ENCODE measurements at places on chromosomes 4 and X.

DNA sequence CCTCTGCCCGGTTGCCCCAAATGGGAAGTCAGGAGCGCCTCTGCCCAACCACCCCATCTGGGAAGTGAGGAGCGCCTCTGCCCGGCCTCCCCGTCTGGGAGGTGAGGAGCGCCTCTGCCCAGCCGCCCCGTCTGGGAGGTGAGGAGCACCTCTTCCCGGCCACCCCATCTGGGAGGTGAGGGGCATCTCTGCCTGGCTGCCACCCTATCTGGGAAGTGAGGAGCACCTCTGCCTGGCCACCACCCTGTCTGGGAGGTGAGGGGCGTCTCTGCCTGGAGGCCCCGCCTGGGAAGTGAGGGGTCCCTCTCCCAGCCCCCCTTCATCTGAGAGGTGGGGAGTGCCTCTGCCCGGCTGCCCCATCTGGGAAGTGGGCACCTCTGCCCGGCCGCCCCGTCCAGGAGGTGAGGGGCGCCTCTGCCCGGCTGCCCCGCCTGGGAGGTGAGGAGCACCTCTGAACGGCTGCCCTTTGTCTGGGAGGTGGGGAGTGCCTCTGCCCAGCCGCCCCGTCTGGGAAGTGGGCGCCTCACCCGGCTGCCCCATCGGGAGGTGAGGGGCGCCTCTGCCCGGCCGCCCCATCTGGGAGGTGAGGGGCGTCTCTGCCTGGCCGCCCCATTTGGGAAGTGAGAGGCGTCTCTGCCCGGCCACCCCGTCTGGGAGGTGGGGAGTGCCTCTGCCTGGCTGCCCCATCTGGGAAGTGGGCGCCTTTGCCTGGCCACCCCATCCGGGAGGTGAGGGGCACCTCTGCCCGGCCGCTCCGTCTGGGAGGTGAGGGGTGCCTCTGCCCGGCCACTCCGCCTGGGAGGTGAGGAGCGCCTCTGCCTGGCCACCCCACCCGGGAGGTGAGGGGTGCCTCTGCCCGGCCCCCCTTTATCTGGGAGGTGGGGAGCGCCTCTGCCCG is 10.6 kb downstream of the PABPC1L2A start:
- no peak for DNase-seq
- H3K36me3 ChIP-seq, result no peaks in the 10 kb centered on the region
- no peaks in the 10 kb centered on the region for H3K27me3 ChIP-seq
- no peak overlapping the region for H3K27ac ChIP-seq
- H3K4me3 ChIP-seq, result no peak overlapping the region
- no peaks in the 10 kb centered on the region for H3K4me1 ChIP-seq

- peaks cover 11% of the 10 kb centered on the region for H3K4me1 ChIP-seq
- peak overlapping the region; percentile 93 for H3K27ac ChIP-seq
- H3K27me3 ChIP-seq, result no peaks in the 10 kb centered on the region
- peak overlapping the region; percentile 63 for H3K4me3 ChIP-seq
Measured at GRCh38 chrX:48540028-48540375, 488 bp downstream of the TBC1D25 start.

GRCh38 chr4:114603497-114603896 is 4.9 kb downstream of the UGT8 start:
- no peak for DNase-seq
- H3K4me1 ChIP-seq, result peaks cover 11% of the 10 kb centered on the region
- H3K27ac ChIP-seq, result no peak overlapping the region

- H3K27ac ChIP-seq, result peak overlapping the region; percentile 54
- H3K27me3 ChIP-seq, result no peaks in the 10 kb centered on the region
- no peak overlapping the region for H3K4me3 ChIP-seq
- DNase-seq, result no peak
- peaks cover 27% of the 10 kb centered on the region for H3K4me1 ChIP-seq
Measured at GRCh38 chr4:128570387-128570975, 239.0 kb upstream of the JADE1 start.

- H3K36me3 ChIP-seq, result no peaks in the 10 kb centered on the region
- H3K27ac ChIP-seq, result no peak overlapping the region
Measured at GRCh38 chr4:89247951-89248350, 59.6 kb downstream of the GPRIN3 start.

GRCh38 chr4:26284536-26284935 is 36.3 kb upstream of the RBPJ start:
- no peaks in the 10 kb centered on the region for H3K36me3 ChIP-seq
- no peak overlapping the region for H3K4me3 ChIP-seq
- DNase-seq, result no peak
- no peaks in the 10 kb centered on the region for H3K27me3 ChIP-seq

- H3K27me3 ChIP-seq, result no peaks in the 10 kb centered on the region
- DNase-seq, result no peak
- H3K4me3 ChIP-seq, result no peak overlapping the region
- no peak overlapping the region for H3K27ac ChIP-seq
- H3K36me3 ChIP-seq, result no peaks in the 10 kb centered on the region
Measured at GRCh38 chrX:20067709-20068561, 48.8 kb downstream of the MAP7D2 start.

GRCh38 chr4:39124885-39125599 is 57.3 kb upstream of the WDR19 start:
- no peaks in the 10 kb centered on the region for H3K36me3 ChIP-seq
- H3K27me3 ChIP-seq, result no peaks in the 10 kb centered on the region
- no peak overlapping the region for H3K27ac ChIP-seq
- H3K4me1 ChIP-seq, result no peaks in the 10 kb centered on the region
- no peak overlapping the region for H3K4me3 ChIP-seq

- H3K27me3 ChIP-seq, result no peaks in the 10 kb centered on the region
- no peak for DNase-seq
- peak overlapping the region; percentile 4 for H3K27ac ChIP-seq
Measured at GRCh38 chr4:169005453-169006099, 4.5 kb downstream of the CBR4 start.

DNA sequence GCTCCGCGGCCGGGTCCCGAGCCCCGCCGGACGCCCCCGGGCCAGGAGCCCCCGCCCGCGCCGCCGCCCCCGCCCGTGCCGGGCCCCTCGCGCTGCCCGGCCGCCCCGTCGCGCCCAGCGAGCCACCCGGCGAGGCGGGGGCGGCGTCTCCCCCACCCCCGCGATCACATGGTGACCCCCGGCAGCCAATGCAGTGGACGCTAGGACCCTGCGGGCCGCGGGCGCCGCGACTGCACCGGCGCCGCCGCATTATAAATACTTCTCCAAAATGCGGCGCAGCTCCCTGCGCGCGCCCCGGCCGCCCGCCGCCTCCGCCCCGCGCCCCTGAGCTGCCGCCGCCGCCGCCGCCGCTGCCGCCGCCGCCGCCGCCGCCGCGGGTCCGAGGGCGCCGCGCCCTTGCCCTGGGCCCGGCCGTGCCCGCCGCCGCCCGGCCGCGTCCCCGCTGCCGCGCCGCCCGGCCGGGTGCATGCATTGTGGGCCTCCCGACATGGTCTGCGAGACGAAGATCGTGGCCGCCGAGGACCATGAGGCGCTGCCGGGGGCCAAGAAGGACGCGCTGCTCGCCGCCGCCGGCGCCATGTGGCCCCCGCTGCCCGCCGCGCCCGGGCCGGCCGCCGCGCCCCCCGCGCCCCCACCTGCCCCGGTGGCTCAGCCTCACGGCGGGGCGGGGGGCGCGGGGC is at the start of gene NAT8L:
Gene NAT8L, plus strand, starts transcription at position 282 of the 680 bp plus-strand sequence. Its CDS starts 185 bp downstream, at position 467.
- H3K4me3 ChIP-seq, result peak within 1 kb of the TSS; percentile 23
- no peaks in the 10 kb centered on the region for H3K36me3 ChIP-seq
- no peak within 1 kb of the TSS for H3K27ac ChIP-seq
- H3K4me1 ChIP-seq, result peaks cover 8% of the 10 kb centered on the region
- DNase-seq, result no peak

DNA sequence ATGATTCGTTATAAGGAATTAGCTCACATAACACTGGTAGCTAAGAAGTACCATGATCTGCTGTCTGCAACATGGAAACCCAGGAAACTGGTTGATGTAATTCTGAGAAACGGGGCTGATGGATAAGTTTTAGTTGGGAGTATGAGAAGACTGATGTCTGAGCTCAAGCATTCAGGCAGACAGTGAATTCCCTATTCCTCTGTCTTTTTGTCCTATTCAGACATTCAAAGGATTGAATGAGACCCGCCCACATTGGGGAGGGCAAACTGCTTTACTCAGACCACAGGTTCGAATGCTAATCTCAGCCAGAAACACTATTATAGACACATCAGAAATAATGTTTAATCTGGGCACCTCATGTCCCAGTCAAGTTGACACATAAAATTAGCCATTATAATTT is 515.5 kb downstream of the STPG2 start:
- DNase-seq, result no peak
- H3K27ac ChIP-seq, result no peak overlapping the region
- no peaks in the 10 kb centered on the region for H3K36me3 ChIP-seq
- H3K27me3 ChIP-seq, result no peaks in the 10 kb centered on the region

DNA sequence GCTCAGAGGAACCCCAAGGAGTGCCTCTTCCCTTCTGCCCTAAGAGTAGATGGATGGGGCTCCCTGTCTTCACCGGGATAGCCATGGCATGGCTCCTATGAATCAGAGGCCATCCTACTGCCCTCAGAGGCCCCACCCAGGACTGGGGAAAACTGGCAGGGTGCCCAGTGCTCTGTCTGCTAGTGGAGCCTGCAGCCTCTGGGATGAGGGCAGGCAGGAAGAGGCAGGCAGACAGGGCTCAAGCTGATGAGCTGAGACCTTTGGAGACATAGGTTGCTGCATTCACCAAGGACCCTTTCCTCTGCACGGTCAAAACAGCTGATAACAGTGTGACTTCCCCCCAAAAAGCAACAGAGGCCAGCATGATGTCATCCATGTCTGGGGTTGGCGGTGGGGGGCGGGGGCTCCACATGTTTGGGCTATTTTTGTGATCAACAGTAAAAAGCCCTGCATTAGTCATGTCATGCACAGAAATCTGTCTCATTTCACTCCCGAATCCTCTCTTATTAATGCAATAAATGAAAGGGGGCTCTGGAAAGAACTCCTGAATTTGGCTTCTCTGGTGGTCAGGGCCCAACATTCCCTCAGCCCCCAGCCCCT is 207.6 kb upstream of the MAMLD1 start:
- H3K27me3 ChIP-seq, result no peaks in the 10 kb centered on the region
- H3K4me3 ChIP-seq, result no peak overlapping the region
- no peak overlapping the region for H3K27ac ChIP-seq
- peak; percentile 76 for DNase-seq

DNA sequence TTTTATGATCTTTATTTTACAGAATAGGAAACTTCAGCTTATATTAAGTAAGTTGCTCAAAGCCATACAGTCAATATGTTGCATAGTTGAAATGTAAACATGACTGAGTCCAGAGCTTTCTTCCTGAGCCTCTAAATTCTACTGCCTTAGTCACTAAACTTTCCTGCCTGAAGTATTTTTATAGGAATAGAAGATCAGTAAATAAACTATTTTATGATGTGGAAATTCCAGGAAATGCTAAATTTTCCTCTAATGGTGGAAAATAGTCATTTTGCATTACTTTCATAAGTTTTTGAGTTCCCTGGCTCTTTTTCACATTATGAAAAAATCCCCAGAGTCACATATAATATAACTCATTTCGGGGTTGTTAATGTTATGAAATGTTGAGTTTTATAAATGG is 182.8 kb downstream of the BANK1 start:
- no peak overlapping the region for H3K27ac ChIP-seq
- DNase-seq, result no peak
- H3K4me1 ChIP-seq, result no peaks in the 10 kb centered on the region
- no peaks in the 10 kb centered on the region for H3K36me3 ChIP-seq

GRCh38 chr4:52135171-52135570 is 84.1 kb downstream of the SPATA18 start:
- no peak overlapping the region for H3K4me3 ChIP-seq
- H3K27me3 ChIP-seq, result no peaks in the 10 kb centered on the region

GRCh38 chrX:111886678-111887077 is 10.7 kb downstream of the TRPC5OS start:
- H3K36me3 ChIP-seq, result no peaks in the 10 kb centered on the region
- no peaks in the 10 kb centered on the region for H3K27me3 ChIP-seq
- no peak overlapping the region for H3K27ac ChIP-seq

- H3K4me1 ChIP-seq, result no peaks in the 10 kb centered on the region
- no peak overlapping the region for H3K27ac ChIP-seq
- H3K27me3 ChIP-seq, result no peaks in the 10 kb centered on the region
- H3K36me3 ChIP-seq, result no peaks in the 10 kb centered on the region
- no peak overlapping the region for H3K4me3 ChIP-seq
- DNase-seq, result no peak
Measured at GRCh38 chrX:70253377-70254062, 6.5 kb downstream of the P2RY4 start.

GRCh38 chr4:155640751-155641150 is 25.9 kb upstream of the GUCY1A1 start:
- DNase-seq, result no peak
- peaks cover 14% of the 10 kb centered on the region for H3K4me1 ChIP-seq
- H3K27me3 ChIP-seq, result no peaks in the 10 kb centered on the region
- no peak overlapping the region for H3K27ac ChIP-seq
- no peaks in the 10 kb centered on the region for H3K36me3 ChIP-seq
- H3K4me3 ChIP-seq, result no peak overlapping the region

DNA sequence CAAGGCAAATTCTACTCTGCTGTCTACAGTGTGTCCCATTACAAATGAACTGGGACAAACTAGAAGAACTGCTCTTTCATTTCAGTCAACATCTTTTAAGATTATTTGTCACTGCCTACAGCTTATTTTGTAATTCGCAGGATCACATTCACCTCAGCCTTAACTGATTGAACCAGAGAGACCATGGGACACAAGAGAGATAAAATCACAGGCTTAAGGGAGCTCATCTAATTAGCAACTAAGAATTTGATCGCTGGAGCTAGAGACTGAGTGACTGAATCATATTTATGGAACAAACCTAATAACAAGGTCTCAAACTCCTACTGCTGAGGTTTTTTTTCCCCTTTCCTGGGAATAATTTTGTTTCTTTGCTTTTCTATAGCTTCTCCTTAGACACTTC is 898.2 kb downstream of the PCDH18 start:
- no peaks in the 10 kb centered on the region for H3K4me1 ChIP-seq
- DNase-seq, result no peak
- H3K36me3 ChIP-seq, result no peaks in the 10 kb centered on the region
- H3K4me3 ChIP-seq, result no peak overlapping the region

DNA sequence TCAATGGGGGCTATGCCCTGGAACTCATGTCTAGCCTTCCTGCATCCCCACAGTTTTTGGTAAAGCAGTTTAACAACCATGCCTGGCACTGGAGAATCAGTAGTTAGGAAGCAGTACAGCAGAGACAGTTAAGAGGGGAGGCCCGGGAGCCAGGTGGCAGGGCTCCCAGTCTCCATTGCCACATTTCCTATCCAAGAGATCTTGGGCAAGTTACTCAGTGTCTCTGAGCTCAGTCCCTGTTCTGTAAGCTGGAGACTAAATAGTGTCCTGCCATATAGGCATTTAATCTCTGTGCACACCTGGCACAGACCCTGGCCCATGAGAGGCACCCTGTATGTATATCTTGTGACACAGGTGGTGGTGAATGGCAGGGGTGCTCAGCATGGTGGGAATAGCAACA is 156.1 kb upstream of the EOLA2 start:
- no peak overlapping the region for H3K27ac ChIP-seq
- no peak overlapping the region for H3K4me3 ChIP-seq
- H3K36me3 ChIP-seq, result no peaks in the 10 kb centered on the region

GRCh38 chr4:7675612-7676320 is 241.0 kb upstream of the PSAPL1 start:
- H3K27me3 ChIP-seq, result no peaks in the 10 kb centered on the region
- no peak overlapping the region for H3K4me3 ChIP-seq
- no peaks in the 10 kb centered on the region for H3K4me1 ChIP-seq
- DNase-seq, result no peak
